Head of caudate nucleus (tissue), 42 donors: ENCODE measurements at places on chromosomes 2 and 18.

- DNase-seq: no peak
Observed at GRCh38 chr2:230722207-230722885, 9.7 kb downstream of the CAB39 start.

GRCh38 chr2:12219761-12220160 is 473.3 kb downstream of the LPIN1 start:
- DNase-seq: no peak

GRCh38 chr2:241991299-241991698 is 121.8 kb downstream of the RTP5 start:
- DNase-seq: no peak

GRCh38 chr2:124975648-124976047 is 950.6 kb downstream of the CNTNAP5 start:
- no peak for DNase-seq

GRCh38 chr2:120314690-120315366 is 31.1 kb upstream of the INHBB start:
- no peak for DNase-seq

- no peak for DNase-seq
Observed at GRCh38 chr18:2826581-2826980, 20.2 kb upstream of the EMILIN2 start.

GRCh38 chr2:47501374-47502200 is 98.6 kb downstream of the MSH2 start:
- no peak for DNase-seq

DNA sequence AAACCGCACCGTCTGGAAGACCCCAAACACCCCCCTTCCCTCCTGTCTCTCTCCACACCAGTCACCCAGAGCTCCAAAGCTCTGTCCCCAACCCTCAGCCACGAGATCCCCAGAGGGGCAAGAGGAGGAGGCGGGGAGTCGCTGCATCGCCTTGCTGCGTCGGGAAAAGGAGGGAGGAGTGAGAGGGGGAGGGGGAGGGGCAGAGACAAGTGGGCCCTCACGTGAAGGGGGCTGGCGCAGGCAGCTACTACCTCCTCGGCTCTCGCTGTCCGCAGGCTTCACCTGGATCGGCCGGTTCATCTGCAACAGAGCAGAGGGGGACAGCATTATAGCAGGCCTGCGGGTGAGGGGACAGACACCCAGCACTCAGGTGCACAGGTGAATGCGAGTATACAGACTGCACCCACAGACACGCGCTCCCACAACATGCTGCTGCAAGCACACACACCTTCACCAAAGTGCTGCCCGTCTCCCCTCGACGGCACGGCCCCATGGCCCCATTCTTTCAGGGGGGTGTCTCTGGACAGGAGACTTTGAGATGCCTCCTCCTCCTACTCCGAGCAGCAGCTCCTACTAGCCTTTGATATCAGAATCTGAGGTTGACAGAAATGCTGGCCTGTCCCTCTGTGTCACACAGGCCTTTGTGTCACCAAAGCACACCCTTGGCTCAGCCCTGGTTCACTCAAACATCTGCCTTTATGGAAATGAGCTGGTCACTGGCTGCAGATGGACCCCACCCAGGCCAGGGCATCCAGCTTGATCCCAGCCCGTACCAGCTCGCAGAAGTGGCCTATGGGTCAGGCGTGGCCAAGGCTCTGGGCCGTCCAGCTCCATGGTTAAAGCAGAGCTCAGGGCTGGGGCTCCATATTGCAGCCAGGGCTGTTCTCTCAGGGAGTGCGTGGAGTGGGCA is 243.8 kb downstream of the CELF4 start:
- DNase-seq: no peak

- no peak for DNase-seq
Observed at GRCh38 chr2:114789989-114790388, 347.5 kb downstream of the DPP10 start.

GRCh38 chr2:28457237-28457636 is 38.6 kb upstream of the PLB1 start:
- no peak for DNase-seq

- DNase-seq: no peak
Observed at GRCh38 chr18:3603421-3604234, 153.7 kb downstream of the TGIF1 start.

- DNase-seq: no peak
Observed at GRCh38 chr2:71759060-71759459, 305.7 kb downstream of the DYSF start.

DNA sequence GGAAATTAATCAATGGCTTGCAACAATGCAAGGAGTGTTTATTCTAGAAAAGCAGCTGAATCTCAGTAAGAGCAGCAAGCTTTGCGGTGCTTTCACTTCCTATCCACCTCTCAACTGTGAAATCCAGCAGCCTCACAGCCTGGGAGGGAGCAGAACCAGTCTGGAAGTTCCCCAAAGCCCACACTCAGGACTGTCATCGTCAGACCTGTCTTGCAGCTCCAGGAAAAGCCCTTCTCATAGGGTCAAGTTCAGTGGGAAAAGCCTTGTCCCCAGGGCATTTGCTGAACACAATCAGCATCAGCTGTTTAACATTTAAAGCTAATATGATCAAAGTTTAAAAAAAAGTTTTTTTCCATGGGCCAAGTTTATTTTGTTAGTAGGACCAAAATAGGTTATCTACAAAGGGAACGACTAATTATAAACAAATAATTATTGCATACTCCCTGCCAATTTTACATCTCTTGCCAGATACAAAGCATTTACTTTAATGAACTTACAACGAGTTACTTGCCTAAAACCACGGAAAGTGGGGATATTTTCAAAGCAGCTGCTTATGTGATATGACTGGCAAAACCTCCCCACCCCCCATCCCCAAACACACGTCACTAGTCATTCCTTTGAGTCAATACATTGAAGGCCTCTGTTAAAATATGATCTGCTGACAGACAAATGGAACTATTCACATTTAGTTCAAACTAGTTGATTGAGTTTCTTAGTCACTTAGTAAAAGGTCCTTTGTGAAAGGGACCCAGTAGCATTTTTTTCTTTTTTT is 36.8 kb downstream of the PARD6G start:
- DNase-seq: no peak

GRCh38 chr2:216492597-216493333 is 5.9 kb upstream of the RPL37A start:
- DNase-seq: peak; percentile 54

DNA sequence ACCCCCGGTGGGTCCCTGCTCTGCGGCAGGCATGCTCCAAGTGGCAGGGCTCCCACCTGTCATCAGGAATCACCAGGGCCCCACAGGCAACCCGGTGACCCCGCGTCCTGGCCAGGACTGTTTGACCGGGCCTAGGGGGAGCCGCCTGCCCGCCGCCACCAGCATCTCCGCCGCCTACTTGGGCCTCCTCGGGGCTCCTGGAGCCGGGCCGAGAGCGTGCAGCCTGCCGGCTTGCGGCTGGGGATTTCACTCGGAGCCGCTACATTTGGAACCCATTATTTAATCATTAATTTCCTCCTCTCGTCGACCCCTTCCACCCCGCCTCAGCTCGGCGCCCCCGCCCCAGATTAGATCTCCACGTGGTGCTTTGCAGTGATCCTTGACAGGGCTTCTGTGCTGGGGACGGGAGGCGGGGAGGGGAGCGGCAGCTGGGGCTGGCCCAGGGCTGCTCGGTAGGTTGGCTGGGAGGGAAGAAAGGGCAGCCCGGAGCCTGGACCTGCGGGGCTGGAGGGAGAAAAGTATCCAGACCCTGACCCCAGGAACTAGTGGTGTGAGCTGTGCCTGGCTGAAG is 295.4 kb downstream of the CYP26B1 start:
- DNase-seq: no peak

GRCh38 chr2:144111437-144111836 is 408.5 kb downstream of the ZEB2 start:
- DNase-seq: no peak

DNA sequence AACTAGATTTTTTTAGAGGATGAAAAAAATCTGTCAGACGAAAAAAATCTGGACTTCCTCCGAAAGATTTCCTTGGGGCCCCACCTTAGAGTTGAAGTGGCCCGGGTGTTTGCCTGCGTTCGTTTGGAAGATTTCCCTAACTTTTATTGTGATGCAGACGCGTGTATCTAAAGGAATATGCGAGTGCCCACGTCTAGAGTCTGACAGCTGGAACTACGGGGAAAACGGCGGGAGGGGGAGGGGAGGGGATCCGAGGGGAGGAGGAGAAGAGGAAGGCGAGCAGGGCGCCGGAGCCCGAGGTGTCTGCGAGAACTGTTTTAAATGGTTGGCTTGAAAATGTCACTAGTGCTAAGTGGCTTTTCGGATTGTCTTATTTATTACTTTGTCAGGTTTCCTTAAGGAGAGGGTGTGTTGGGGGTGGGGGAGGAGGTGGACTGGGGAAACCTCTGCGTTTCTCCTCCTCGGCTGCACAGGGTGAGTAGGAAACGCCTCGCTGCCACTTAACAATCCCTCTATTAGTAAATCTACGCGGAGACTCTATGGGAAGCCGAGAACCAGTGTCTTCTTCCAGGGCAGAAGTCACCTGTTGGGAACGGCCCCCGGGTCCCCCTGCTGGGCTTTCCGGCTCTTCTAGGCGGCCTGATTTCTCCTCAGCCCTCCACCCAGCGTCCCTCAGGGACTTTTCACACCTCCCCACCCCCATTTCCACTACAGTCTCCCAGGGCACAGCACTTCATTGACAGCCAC is 2.4 kb upstream of the SP9 start:
- DNase-seq: no peak

GRCh38 chr2:11224887-11225286 is 69.6 kb downstream of the SLC66A3 start:
- no peak for DNase-seq

- DNase-seq: no peak
Observed at GRCh38 chr2:28168376-28168775, 224.3 kb upstream of the FOSL2 start.

- peak; percentile 74 for DNase-seq
Observed at GRCh38 chr18:23355206-23355605, 97.9 kb upstream of the RIOK3 start.

- DNase-seq: no peak
Observed at GRCh38 chr18:74256190-74256589, 35.6 kb downstream of the CYB5A start.

DNA sequence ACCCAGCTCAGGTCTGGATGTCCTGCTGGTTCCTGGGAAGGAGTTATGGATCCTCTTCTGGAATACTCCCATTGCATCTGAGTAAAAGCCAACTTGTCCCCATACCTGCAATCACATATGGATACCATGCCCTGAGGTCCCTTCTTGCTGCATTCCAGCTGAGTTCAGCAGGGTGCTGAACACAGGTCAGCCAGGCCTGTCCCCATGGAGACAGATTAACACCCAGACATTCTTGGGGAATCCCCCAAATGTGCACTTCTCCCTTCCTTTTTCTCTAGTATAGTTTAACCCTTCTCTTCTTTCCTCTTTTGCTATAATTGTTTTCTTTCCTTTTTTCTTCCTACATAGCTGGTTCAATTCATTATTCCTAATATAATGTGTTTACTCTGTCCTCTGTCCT is 799.6 kb upstream of the HS6ST1 start:
- no peak for DNase-seq

- no peak for DNase-seq
Observed at GRCh38 chr2:105789745-105790460, 45.2 kb downstream of the NCK2 start.

GRCh38 chr2:185522472-185522871 is 216.1 kb upstream of the FSIP2 start:
- no peak for DNase-seq

GRCh38 chr2:119646149-119646548 is 32.9 kb upstream of the TMEM177 start:
- no peak for DNase-seq

GRCh38 chr2:229044581-229044980 is 226.5 kb downstream of the PID1 start:
- no peak for DNase-seq

DNA sequence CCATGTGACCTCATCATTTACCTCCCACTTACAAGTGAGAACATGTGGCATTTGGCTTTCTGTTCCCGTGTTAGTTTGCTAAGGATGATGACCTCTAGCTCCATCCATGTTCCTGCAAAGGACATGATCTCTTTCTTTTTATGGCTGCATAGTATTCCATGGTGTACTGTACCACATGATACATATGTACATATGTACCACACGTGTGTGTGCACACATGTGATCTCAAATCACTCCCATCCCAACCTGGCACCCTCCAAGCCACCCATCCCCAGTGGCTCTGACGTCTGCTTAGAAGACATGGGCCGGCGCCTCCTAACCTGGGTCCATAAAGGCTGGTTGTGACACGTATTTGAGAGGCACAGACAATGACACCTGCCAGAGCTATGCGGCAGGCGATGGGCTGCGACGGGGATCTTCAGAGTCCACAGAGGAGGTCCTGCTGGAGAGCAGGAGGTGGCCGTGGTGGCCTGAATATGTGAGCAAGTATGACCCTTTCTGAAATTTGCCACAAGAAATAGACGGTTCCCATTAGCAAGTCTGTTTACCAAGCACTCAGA is 8.8 kb upstream of the SALL3 start:
- DNase-seq: no peak

DNA sequence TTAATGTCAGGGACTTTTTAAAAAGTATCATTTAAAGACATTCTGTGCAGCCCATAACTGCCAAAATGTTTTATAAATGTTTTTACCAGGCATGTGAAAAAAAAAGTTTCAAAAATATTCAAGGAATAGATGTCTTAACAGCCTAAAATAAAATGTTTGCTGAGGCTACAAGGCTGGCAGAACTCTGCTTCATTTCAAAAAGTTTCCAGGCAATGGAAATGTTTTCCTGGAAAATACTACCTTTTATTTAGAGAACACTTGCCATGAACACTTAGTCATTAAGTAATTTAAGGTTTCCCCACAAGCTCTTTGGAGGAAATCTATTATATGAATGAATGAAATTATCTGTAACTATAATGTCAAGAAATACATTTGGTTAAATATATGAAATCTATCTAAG is 68.8 kb downstream of the THADA start:
- DNase-seq: no peak

DNA sequence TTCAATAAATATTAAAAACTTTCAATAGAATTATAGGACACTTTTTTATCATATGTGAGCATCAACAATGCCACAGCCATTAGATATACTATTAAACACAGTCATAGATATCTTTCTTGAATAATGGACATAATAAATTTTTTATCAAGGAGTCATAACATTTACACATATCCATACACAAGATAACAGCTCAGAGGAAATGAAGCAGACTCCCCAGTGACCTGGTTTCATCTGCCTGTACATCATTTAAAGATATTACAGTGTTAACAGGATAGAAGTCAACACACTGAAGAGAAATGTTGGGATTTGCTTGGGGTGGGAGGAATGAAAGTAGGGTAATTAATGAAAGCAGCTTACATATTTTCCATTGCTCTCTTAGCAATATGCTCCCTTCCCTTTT is 5.1 kb downstream of the SCG2 start:
- no peak for DNase-seq

GRCh38 chr2:180987146-180987545 is 6.7 kb downstream of the UBE2E3 start:
- no peak for DNase-seq
